Stimulated activated CD8-positive, alpha-beta memory T cell treated with anti-CD3 and anti-CD28 coated beads, Interleukin-4, amount 100 ng/mL, for 1 hour (primary cell): ENCODE measurements at places on chromosomes 12 and 14.

DNA sequence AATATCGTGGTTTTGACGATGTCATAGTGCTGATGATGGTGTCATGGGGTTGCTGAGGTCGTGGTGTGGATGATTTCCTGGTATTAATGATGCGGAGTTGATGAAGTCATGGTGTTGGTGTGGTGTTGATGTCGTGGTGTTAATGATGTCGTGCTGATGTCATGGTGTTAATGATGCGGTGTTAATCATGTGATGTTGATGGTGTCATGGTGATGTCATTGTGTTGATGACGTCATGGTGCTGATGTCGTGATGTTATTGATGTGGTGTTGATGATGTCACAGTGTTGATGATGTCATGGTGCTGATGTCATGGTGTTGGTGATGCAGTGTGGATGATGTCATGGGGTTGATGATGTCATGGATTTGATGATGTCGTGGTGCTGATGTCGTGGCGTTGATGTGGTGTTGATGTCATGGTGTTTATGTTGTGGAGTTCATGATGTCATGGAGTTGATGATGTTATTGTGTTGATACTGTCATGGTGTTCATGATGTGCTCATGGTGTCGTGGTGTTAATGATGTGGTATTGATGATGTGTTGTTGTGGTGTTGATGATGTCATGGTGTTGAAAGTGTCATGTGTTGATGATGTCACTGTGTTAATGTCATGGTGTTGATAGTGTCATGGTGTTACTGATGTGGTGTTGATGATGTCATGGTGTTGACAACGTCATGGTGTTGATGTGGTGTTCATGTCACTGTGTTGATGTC, 48.5 kb upstream of the RIMBP2 start:
- no peak for DNase-seq

DNA sequence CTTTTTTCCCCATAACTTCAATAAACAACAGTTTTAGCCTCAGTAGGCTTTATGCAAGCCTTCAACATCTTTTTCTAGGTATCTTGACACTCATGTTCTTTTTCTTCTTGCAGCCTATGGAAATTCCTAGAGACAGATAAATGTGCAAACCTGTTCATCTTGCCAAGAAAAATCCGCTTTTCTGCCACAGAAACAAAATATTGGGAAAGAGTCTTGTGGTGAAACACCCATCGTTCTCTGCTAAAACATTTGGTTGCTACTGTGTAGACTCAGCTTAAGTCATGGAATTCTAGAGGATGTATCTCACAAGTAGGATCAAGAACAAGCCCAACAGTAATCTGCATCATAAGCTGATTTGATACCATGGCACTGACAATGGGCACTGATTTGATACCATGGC, 295.9 kb downstream of the ZFP36L1 start:
- no peak for DNase-seq

DNA sequence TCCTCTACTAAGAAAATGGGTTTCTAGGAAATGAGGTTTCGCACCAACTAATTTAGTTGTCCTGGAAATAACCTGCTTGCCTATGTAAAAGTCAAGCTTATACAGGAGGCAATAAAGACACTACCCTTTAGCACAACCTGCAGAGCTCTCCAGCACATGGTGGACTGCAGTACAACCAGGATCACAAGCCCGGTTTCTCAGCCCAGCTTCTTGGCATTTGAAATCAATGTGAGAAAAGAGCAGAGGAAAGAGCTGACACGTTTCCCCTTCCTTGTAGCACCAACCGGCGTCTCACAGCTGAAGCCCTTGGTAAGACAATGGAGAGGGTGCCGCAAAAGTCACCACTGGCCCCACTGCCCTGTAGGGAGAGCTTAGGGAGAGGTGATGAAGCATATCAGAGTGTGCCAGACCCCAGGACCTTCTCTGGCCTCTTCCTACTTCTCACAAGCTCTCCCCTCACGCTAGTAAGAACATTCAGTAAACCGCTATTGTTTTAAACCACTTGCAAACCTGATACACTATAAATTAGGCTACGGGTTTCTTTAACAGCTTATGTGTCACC, 8.6 kb downstream of the SPTLC2 start:
- no peak for DNase-seq

DNA sequence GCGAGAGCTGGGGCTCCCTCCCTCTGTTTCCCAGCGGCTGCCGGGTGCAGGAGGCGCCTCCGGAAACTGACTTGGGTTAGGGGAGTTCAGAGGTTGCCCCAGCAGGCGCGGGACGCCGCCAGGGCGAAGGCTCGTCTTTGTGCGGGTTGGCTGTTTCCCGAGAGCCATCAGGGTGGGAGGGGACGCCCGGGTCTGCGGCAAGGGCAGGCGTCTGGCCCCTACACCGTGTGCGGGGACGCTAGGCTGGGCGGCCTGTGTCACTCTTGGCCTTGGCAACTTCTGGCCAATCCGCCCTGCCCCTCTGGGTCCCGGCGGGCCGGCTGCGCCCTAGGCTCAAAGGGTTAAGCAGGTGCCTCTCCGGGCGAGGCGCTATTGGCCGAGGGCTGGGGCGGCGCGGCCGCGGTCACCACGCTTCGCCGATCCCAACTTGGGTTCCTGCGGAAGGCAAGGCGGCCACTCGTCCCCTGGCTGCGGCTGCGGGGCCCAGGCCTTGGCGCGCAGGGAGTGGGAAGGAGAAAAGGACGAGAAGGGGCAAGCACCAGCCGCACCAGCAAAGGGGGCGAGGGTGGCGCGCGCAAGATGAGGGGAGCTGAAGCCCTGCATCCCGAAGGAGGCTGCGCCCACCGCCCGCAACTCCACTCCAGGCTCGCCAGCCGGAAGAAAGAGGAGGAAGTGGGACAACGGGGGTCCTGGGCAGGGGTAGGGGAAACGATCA, 5.6 kb upstream of the NPAS3 start:
- DNase-seq: no peak

DNA sequence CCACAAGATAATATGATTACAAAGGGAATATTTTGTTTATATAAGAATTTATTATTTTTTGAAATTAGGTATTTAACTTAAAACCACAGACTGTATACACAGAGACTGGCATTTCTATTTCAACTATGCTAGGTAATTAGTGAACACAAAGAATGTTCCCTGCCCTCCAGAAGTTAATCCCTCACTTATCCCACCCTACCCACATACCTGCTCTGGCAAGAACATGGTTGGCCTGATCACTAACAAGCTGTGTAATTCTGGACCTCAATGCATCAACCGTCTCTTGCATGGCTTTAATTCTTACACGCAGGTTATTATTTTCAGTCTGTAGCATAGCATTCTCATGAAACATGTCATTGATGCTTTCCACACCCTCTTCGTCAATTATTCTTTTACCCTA, 85.9 kb downstream of the KIF21A start:
- DNase-seq: no peak

DNA sequence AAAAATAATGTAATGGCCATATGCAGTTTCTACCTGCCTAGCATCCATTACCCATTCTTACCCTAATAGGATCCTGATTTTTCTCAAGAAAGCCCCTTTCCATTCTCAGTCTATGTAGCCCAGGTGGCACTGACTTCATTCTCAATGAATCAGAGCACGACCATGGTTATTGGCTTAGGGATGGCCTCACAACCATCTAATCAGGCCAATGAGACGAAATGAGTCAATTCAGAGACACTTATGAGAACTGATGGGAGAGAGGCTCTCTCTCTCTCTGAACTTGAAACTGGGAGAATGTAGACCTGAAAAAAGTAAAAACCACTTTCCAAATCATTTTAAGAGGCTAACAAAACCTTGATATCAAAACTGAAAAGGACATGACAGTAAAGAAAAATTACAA, 45.3 kb upstream of the OXA1L start:
- DNase-seq: no peak

GRCh38 chr14:81509321-81509720, 24.3 kb downstream of the SEL1L start:
- DNase-seq: no peak

GRCh38 chr14:84885061-84885460, 644.9 kb upstream of the FLRT2 start:
- DNase-seq: no peak

DNA sequence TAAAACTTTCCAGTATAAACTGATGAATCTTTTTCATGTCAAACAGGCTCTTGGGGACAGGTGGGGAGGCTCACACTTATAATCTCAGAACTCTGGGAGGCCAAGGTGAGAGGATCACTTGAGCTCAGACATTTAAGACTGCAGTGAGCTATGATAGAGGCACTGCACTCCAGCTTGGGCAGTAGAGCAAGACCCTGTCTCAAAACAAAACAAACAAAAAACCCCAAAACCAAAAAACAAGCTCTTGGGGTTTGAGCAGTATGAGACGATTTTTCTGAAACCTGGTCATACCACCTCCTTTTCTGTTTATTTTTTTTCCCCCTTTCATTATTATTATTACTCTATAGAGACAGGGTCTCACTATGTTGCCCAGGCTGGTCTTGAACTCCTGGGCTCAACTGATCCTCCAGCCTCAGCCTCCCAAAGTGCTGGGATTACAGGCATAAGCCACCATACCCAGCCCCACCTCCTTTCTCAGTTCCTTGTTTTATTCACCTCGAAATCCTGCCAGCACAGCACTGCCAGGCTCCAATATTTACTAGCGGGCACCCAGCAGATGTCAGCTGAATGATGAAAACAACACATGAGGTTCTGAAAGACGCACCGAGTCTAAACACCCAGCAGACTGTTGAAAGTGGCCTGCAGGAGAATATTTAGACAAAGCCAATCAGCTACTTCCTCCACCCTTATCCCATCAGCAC, 19.5 kb upstream of the CDK17 start:
- DNase-seq: no peak

GRCh38 chr12:55874443-55874842, 31.7 kb upstream of the MMP19 start:
- no peak for DNase-seq

GRCh38 chr12:132390287-132391076, 61.1 kb upstream of the GALNT9 start:
- no peak for DNase-seq

GRCh38 chr12:29771786-29772185, 12.0 kb downstream of the TMTC1 start:
- DNase-seq: no peak

DNA sequence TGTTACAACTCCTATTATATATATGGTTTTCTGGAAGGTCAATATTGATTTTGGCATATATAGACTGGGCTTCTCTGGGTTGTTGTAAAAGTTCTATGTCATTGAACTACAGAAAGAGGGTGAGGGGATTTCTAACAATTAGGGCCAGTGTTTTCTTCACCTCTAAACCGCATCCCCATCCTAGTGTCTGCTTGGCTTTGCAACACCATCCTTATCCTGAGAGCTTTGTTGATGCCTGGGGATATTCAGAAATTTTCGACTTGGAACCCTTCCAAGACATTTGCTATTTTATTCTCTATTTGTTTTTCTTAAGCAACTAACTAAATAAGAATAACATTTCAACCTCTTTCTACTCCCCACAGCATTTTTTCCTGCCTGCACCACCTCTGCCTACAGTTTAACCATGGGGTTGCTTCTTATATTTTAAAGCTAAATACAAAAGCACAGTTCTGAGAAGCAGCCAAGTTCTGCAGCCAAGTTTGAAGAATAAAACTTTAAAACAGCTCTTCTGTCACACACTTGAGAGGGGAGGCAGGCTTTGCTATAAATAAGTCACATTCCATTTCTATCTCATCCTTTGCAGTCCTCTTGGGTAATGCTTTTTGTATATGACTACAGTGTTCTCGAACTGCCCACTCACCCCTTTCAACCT, 53.4 kb downstream of the RGS6 start:
- DNase-seq: no peak

DNA sequence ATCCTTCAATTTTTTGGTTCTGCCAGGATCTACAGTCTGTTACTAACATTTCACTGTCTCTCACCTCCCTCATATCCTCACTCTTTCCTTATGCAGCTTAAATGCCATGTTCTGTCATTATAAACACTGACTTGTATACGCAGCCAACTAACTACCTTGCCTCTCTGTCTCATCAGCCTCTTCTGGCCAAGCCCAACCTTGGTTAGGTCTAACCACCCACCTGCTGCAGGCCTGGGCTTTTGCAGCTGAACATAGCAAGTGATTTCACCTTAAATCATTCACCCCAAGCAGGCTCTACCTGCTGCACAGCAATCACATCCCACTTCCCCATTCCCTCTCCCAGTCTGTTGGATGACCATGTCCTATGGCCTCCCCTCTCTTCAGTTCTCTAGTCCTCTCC, 91.5 kb downstream of the GTF2A1 start:
- no peak for DNase-seq

GRCh38 chr14:24921903-24922302, 128.0 kb downstream of the STXBP6 start:
- DNase-seq: no peak

GRCh38 chr14:101184104-101184455, 280.6 kb upstream of the RTL1 start:
- no peak for DNase-seq

DNA sequence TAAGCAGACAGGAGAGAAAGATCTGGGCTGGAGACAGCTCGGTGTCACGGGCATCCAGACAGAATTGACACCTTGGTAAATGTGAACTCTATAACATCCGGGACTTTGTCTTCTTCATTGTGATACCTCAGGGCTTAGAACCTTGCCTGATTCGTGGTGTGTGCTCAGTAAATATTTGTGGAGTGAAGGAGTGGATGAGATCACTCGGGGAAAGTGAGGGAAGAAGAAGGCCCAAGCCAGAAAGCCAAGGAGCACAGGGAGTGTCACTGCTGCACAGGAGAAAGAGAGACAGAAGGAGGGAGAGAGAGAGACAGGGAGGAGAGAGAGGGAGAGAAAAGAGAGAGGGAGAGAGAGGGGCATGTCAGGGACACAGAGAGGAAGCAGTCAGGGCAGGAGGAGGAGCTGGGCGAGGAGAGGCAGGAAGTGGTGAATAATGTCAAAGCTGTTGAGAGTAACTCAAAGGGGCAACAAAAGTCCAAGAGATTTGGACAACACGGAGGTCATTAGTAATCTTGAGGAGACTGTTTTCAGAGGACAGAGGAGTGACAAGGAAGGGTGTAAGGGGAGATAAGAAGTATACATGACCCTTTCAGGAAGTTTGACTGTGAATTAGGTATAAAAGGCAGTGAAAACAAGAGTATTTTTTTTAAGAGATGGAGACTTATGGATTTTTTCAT, 141.6 kb upstream of the MAX start:
- DNase-seq: no peak

- DNase-seq: no peak
These were observed 72.0 kb upstream of the RESF1 start for GRCh38 chr12:31887109-31887811.

GRCh38 chr12:59113831-59114615, 193.7 kb upstream of the LRIG3 start:
- no peak for DNase-seq

DNA sequence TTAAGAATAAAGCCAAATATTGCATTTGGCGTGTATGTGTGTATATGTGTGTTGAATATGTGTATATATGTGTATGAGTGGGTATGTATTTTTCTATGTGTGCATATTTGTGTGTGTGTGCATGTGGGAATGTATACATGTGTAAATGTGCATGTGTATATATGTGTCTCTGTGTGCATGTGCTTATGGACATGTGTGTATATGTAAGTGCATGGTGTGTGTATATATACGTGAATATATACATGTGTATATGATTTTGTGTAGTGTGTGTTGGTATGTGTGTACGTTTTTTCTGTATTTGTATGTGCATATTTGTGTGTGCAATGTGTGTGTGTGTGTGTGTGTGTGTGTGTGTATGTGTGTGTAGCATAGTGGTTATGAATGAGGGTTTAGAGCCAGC, 1021.0 kb downstream of the AACS start:
- DNase-seq: no peak
